ENCODE measurements at places on chromosomes 13 and 19.

DNA sequence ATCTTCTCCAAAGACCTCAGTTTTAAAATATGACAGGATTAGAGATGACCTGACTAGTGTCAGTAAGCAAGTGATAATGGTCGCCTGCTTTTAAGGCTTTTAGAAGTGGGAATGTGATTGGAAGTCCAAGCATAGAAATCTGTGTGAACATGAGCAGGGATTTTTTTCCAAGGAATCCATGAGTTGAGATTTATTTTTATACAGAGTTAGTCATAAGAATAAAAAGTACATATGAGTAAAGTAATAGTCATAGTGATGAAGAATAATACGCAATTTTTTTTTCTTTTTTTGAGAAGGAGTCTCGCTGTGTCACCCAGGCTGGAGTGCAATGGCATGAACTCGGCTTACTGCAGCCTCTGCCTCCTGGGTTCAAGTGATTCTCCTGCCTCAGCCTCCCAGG is 1.6 kb downstream of the ZNF546 start:
- no peak for DNase-seq

GRCh38 chr13:29483211-29483610 is 112.3 kb downstream of the SLC7A1 start:
- no peak for DNase-seq

GRCh38 chr13:105177265-105177900 is 1358.1 kb downstream of the EFNB2 start:
- no peak for DNase-seq

- DNase-seq = no peak
Measured at GRCh38 chr19:17246681-17247425, 1.1 kb upstream of the NR2F6 start.

DNA sequence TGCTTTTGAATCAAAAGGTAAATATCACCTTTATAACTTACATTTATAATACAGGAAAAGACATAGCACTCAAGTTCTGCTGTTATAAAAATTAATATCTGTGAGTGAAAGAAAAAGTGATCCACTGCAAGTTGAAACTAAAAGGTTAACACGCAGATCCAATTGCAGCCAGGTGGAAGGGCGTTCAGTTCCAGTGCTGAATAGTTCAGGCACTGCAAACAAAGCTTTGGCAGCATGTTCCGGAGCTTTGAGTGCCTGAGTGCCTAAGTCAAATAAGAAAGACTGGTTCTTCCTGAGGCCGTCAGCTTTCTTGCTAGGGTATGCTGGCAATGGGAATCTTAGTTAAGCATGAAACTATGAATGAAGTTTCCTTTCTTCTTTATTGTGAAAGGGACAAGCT is 200.3 kb downstream of the LMO7 start:
- no peak for DNase-seq

GRCh38 chr13:110405597-110406450 is 98.7 kb downstream of the COL4A2 start:
- no peak for DNase-seq

DNA sequence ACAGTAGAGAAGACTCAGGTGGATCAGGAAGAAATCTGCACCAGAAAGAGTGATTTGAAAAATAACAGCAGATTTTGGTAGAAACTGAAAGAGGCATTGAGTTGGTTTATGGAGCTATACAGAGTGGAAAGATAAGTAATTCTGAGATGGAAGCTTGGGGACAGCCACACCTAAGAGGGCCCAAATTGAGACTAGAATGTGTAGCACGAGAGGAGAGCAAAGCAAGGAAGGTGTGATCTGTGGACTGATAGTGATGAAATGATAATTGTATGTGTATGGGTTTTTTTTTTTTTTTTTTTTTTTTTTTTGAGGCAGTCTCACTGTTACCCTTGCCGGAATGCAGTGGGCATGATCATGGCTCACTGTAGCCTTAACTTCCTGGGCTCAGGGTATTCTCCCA is 16.3 kb downstream of the SAE1 start:
- no peak for DNase-seq

GRCh38 chr19:13092158-13092543 is 10.5 kb downstream of the LYL1 start:
- no peak for DNase-seq

GRCh38 chr19:13277104-13277809 is 127.0 kb downstream of the IER2 start:
- peak; percentile 59 for DNase-seq

- no peak for DNase-seq
Measured at GRCh38 chr19:41218249-41218614, 791 bp upstream of the AXL start.

DNA sequence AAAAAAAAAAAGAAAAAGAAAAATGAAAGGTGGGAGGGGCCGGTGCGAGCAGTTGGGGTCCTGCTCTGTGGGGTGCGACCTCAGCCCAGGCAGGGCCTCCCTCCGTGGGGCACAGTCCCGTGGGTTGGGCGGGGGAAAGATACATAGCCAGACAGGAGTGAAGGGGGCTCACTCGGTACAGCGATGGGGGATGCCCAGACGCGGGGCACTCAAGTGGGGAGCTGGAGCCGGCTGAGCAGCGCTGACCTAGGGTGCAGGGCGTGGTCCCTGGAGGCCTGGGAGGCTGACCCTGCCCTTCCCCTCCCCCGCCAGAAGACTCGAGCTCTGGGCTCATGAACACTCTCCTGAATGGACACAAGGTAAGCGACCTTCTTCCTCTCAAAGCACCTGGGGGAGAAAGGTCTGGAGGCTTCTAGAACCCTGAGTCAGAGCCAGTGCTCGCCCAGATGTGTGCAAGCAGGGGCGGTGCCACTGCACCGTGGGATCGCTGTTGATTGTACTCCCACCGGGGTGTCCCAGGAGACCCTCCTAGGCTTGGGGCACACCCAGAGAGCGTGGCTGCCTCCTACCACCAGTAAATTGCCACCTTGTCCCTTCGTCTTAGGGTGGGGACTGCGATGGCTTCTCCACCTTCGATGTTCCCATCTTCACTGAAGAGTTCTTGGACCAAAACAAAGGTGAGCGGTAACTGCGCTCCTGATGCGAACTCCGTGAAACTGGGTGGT is 3.4 kb downstream of the HMG20B start:
- DNase-seq = no peak

GRCh38 chr13:46352805-46353204 is 34.2 kb downstream of the RUBCNL start:
- no peak for DNase-seq

DNA sequence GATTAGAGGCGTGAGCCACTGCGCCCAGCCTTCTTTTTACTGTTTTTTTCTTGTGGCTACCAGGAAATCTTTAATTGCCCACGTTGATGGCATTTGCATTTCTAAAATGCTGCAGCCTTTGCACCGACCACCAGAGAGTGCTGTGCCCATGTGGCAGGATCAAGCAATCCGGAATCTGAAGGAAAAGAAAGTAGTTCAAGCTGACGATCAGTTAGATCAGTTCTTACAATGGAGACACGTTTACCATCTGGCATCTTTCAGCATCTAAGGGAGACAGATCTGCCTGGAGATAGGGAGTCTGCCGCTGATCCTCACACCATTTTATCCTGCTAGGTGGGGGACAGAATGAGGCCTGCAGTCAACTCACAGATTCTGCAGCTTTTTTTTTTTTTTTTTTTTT is 19.9 kb downstream of the TINCR start:
- DNase-seq = no peak

- DNase-seq = no peak
Measured at GRCh38 chr13:89968470-89968869, 1379.0 kb upstream of the MIR17HG start.

DNA sequence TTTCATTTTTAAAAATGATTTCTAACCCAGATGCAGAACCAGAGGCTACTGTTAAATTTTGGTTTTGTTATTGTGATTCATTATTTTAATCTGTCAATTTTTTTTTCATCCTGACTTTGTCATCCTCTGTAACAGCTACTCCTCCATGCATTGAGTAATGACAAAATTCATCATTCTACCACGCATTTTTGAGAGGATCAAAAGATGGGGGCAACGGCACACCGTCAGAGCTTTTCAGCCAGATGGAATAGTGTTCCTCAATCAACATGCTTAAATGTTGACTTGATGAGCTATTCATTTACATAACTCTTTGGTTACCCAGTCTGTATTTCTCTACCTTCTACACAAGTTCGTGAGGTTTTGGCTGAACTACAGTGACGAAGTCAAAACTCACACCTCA is 486.3 kb downstream of the EFNB2 start:
- DNase-seq = no peak

DNA sequence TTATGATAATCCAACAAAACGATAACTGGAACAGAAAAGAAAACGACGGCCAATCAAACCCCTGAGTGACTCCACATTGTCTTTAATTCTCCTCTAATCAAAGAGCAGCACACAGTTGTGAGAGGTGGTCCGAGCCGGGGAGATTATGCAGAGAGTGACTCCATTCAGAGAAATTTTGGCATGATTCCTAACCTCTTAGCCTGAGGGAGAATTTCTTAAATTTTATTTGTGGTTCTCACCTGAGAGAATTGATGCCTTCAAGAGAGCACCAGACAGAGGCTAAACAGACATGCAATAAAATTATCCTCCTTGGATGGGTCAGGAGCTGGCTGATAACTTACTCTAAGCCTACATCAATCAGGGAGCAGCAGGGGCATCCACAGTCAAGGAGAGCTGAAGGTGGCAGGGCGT is 310.0 kb upstream of the KLF12 start:
- DNase-seq = no peak

DNA sequence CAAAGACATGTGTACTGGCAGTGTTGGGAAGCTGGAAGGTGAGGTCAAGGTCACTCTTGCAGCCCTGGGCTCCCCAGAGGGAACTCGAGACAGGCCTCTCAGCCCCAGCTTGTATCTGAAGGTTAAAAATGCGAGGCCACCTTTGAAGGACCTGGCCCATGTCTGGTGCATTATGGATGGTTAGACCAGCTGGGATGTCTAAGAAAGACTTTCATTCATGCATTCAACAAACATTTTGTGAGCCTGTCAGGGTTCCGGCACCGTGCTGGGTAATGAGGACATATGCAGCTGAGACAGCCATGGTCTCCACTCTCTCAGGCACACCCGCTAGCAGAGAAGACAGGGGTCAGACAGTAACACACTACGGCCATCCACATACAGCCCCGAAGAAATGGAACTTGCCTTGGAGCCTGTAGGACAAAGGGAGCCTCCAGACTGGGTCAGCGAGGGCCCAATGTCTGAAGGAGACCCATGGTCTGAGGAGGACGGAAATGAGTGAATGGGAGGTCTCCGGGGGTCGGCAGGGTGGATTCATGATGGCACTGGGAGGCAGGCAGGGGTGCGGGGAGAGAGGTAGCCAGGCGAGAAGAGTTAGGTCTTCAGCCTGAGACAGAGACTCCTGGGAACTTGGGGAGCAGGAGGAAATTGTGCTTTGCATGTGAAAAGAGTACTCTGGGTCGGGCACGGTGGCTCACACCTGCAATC is 19.0 kb downstream of the VSTM2B start:
- DNase-seq = peak; percentile 40

GRCh38 chr13:23687614-23688013 is 117.4 kb downstream of the TNFRSF19 start:
- DNase-seq = no peak

GRCh38 chr13:46582190-46582589 is 29.2 kb downstream of the LRCH1 start:
- DNase-seq = no peak

DNA sequence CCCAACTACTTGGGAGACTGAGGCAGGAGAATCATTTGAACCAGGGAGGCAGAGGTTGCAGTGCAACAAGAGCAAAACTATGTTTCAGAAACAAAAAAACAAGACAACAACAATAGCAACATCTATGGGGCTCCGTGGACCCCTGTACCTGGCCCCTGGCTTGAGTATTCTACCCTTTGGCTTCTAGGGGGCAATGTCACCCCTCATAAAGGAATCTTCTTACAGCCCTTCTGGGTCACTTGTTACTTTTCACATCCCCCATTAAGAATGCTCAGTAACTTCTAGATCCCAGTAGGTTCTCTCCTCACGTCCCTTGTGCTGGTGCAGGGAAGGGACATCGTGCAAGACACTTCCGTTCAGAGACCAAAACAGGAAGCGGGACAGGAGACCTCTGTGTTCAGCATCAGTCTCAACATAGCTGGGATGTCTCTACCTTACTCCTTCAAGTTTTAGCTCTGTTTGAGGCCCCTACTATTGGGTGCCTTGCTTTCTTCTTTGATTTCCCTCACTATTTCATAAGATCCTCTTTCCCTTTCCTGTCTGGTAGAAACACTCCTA is 218.1 kb upstream of the ARGLU1 start:
- no peak for DNase-seq

DNA sequence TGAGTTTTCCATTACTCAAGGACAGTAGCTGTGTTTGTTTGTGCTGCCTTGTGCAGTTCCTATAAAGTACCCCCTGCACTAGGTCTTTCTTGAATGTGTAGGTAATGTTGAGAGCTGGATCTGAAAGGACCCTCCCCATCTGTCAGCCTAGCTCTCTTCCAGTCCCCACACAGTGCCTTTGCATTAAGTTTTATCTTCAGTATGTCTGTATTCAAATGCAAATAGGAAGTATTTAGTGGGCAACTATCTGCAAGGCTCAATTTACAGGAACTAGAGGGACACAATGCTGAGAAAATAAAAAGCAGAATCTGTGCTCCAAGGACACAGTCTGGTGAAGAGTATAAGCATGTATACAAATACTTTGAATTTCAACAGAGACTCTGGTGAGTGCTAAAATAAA is 558.5 kb downstream of the RFC3 start:
- no peak for DNase-seq

- no peak for DNase-seq
Measured at GRCh38 chr19:18780631-18781030, 10.5 kb downstream of the COMP start.

GRCh38 chr19:34256835-34257558 is 2.6 kb downstream of the GARRE1 start:
- DNase-seq = no peak

DNA sequence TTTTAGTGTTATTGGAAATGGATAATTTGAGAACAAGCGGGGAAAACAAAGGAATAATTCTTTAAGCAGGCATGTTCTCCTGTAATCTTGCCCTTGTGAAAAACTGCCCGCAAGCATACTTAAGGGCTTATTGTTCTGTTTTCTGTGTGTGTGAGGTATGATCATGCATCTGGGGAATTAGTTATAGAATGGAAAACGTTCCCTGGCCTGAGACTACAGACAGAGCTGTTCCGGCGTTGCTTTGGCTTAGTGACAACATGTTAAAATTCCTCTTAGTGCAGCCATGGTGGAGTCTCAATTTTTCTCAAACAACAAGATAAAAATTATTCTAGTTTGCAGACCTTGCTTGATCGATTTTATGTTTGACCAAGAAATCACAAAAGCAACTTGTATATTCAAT is 560.2 kb upstream of the SPRY2 start:
- no peak for DNase-seq
